ENCODE measurements at places on chromosomes 2 and 18. TPM values are rescaled to one million over a fixed set of nuclear protein-coding genes. Genes with fewer than 3 reads are reported as not detected.

Gene RNF125
- total RNA-seq = 0.33 TPM

Gene ANKRD30B
- under 0.01 TPM for total RNA-seq

Gene SATB2
- total RNA-seq = 13.9 TPM

Gene RAD51AP2
- under 0.01 TPM for total RNA-seq

Measured in fibroblast of lung (primary cell).